Fibroblast of the aortic adventitia (primary cell): ENCODE measurements at places on chromosomes 7 and 10.

GRCh38 chr7:115980159-115980558 is 50.4 kb downstream of the TFEC start:
- no peak for DNase-seq

DNA sequence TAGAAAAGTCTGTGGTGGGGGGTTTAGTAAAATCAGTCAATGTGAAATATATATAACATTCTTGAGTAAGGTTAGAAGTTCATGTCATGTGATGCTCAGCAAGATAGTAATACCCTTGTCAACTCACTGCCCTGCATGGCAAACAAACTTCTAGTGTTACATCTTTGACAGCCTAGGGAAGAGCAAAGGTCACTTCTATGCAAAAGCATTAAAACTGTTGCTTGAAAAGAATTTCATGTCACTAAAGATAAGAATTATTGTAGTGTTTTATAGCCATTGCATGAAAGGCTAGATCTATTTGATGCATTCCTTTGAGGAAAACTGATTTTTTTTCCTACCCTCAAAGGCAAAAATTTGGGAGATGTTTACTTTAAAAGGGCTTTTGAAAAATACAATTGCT is 176.0 kb downstream of the SKAP2 start:
- DNase-seq: no peak

DNA sequence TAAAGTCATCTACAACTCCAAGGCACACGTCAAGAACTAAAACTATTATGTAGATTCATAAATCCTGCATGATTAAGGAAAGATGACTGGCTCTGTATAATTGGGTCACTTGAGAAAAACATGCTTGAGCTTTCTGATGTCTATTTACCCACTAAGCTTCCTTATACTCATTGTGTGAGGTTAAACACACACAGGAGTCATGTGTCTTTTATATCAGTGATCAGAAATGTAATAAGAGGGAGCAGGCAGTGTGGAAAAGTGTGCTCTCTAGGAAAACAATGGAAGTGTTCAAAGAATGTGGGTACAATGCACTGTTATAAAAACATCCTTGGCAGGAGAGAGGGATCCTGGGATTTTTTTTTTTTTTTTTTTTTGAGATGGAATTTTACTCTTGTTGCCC is 108.6 kb upstream of the ARID5B start:
- DNase-seq: peak; percentile 4

- peak; percentile 85 for DNase-seq
Measured at GRCh38 chr10:58791137-58791536, 278.5 kb downstream of the BICC1 start.

DNA sequence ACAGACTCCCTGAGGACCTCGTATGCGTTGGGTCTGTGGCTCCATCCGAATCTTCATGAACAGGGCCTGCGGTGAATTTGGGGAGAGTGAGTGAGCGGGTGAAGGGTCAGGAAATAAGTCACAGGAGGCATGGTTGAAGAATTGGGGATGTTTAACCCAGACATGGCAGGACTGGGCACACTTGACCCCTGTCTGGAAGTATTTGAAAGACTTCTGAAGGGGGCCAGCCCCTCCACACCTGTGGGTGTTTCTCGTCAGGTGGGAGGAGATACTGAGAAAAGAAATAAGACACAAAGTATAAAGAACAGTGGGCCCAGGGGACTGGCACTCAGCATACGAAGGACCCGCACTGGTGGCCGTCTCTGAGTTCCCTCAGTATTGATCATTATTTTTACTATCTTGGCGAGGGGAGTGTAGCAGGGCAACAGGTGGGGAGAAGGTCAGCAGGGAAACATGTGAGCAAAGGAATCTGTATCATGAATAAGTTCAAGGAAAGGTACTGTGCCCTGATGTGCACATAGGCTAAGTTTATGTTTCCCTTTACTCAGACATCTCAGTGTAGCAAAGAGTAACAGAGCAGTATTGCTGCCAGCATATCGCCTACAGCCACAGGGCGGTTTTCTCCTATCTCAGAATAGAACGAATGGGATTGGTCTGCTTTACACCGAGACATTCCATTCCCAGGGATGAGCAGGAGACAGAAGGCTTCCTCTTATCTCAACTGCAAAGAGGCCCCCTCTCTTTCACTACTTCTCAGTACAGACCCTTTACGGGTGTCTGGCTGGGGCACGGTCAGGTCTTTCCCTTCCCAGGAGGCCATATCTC is 38.2 kb upstream of the PFKFB3 start:
- no peak for DNase-seq

DNA sequence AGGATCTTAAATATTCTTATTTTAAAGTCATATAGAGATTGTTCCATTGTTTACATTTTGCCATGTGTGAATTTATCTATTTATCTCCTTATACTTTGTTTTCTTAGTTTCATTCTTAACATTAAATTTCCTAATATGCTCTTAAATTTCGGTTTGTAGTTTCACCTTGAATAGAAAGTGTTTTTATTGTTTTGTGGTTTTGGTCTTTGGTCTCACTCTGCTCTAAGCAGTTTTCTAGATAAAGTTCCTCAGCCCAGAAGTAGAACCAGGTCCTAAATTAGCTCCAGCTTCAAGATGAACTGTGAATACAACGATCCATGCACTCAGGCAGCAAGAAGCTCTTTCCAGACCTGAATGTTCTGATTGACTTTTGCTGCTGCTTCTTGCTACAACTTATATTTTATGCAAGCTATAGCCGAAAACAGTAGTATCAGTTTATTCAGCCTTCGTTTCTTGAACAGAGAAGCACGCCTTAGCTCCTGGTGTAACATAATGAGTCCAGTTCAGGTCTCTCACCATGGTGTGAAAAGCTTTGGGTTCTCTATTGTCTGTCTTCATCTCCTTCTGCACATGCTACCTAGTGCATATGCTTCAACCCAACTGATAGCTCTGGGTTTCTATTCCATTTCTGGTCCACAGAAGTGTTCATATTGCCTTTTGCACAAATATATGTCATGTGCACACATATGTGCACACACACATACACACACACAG is 95.3 kb downstream of the SEM1 start:
- no peak for DNase-seq

- DNase-seq: peak; percentile 53
Measured at GRCh38 chr7:143239813-143240212, 18.0 kb downstream of the TAS2R40 start.

- DNase-seq: no peak
Measured at GRCh38 chr7:17983221-17984062, 43.1 kb upstream of the SNX13 start.

GRCh38 chr10:15046626-15047025 is 2.9 kb downstream of the OLAH start:
- DNase-seq: peak; percentile 69

DNA sequence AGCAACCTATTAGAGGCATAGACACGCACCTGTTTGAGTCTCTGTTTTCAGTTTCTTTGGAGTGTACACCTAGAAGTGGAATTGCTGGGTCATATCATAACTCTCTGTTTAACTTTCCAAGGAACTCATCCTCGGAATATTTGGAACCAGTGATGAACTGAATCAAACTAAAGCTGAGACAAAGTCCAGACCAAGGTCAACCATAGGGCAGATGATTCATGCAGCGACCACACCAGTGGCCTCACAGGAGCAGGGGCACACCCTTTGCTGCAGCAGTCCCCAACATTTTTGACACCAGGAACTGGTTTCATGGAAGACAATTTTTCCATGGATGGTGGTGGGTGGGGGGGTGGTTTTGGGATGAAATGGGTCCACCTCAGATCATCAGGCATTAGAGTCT is 4.9 kb upstream of the OPTN start:
- peak; percentile 36 for DNase-seq

GRCh38 chr7:45114926-45115325 is 3.4 kb upstream of the TBRG4 start:
- DNase-seq: no peak

- DNase-seq: no peak
Measured at GRCh38 chr10:43251419-43252165, 15.3 kb downstream of the RASGEF1A start.

- DNase-seq: no peak
Measured at GRCh38 chr10:99235658-99236626, at the start of gene HPSE2. TSS of gene HPSE2 (minus strand) at chr10:99235852.

DNA sequence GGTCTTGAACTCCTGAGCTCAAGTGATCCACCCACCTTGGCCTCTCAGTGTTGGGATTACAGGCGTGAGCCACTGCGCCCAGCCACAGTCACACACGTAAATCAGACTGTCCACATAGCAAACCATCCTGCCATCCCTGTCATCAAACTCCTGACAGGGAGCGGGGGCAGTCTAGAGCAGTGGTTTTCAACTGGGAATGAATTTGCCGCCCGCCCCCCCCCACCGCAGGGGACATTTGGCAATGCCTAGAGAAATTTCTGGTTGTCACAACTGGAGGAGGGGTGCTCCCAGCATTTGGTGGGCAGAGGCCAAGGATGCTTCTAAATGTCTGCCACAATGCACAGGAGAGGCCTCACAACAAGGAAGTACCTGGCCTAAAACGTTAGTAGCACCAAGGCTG is 24.1 kb downstream of the CAMK2G start:
- DNase-seq: no peak

- DNase-seq: peak; percentile 52
Measured at GRCh38 chr10:106571192-106571946, 593.1 kb downstream of the SORCS1 start.

GRCh38 chr10:95815701-95816240 is 59.8 kb downstream of the ENTPD1 start:
- DNase-seq: no peak

DNA sequence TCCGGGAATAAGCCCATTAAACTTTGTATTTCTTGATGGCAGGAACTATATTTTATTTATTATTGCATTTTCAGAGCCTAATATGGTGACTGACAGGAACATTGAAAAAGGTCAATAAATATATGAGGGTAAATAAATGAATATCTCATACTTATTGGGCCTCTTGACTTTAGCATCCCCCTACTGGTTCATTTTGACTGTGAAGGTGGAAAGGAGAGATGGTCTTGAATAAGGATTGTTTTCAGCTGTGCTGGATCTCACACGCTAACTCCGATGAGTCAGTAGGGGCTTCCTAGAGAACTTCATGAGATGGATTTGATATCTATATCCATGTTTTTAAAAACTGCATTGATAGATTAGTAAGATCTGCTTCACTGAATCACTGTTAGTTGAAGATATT is 1026.0 kb downstream of the REEP3 start:
- DNase-seq: no peak

- DNase-seq: no peak
Measured at GRCh38 chr10:23540401-23541030, 101.6 kb downstream of the OTUD1 start.

GRCh38 chr7:91443862-91444261 is 179.6 kb downstream of the FZD1 start:
- no peak for DNase-seq

GRCh38 chr10:22333167-22333974 is 11.9 kb upstream of the SPAG6 start:
- DNase-seq: no peak

- DNase-seq: peak; percentile 16
Measured at GRCh38 chr10:89307269-89307577, 5.4 kb downstream of the IFIT2 start.

GRCh38 chr7:25950488-25951413 is 201.2 kb upstream of the NFE2L3 start:
- DNase-seq: peak; percentile 63

GRCh38 chr7:4195660-4196059 is 486.4 kb upstream of the FOXK1 start:
- no peak for DNase-seq

DNA sequence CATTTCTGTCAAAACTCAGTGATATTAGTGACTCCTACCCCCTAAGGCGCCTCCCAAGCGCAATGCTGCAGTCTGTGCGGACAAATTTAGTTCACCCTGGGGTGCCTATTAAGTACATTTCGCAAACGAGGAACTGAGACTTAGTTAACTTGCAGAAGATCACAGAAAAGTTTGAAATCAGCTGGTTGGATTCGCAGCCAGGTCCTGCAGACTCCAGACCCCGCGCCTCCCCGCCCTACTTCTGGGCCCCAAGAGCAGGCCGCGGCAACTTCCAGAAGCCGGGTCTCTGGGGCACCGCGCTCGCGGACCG is 588 bp downstream of the CYREN start:
- DNase-seq: peak; percentile 43

DNA sequence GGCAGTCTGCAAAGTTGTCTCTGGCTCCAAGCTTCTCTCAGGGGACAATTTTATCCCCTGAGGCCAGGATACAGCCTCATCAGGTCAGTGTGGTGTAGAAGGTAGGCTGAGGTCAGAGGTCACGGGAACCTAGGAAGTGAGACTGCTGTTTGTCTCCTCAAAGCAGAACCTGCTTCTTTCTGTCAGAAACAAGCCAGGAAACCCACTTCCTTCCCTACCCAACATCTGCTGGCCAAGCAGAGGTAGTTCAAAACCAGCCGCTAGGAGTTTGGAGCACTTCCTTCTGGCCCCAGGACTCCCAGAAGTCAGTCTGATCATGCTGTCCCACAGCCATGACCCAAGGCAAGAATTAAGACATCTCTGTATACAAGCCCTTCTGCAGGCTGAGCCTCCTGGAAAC is 12.2 kb downstream of the CLRN3 start:
- DNase-seq: no peak

- peak; percentile 60 for DNase-seq
Measured at GRCh38 chr10:70052462-70053217, at the start of gene MACROH2A2. TSS of gene MACROH2A2 (plus strand) at chr10:70052846. CDS start at chr10:70075659, 22,813 bp downstream.

- peak; percentile 85 for DNase-seq
Measured at GRCh38 chr10:86899670-86900276, 57.6 kb downstream of the MMRN2 start.

DNA sequence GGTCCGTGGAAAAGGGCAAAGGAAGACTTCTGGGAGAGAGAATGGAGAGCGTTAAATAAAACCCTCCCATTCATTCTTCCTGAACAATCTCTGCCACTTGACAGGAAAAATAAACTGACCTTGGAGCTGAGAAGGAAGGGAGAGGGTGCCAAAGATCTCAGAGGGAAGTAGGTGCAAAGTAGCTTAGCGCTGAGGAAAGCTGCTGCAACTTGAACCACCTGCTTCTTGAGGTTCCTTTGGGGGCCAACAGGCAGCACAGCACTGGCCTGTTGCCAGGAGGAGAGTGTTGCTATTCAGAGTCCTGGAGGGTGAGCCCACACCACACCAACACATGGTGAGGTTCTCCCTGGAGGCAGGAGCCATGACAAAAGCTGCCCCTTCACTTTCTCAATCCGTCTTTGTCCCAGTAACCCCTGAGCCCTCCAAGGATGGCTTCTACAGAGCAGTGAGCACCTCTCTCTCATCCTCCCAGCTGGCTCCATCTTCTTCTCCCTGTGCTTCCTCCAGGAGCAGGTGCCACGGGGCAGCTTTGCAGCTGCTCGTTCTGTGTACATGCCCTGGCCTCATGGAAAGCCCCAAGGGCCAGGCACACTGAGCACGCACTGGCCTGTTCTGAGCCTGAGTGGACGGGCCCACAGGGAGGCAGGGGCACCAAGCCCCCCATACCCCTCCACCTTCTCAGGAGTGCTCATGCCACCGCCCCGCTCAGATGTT is 101.3 kb downstream of the STRA8 start:
- no peak for DNase-seq

DNA sequence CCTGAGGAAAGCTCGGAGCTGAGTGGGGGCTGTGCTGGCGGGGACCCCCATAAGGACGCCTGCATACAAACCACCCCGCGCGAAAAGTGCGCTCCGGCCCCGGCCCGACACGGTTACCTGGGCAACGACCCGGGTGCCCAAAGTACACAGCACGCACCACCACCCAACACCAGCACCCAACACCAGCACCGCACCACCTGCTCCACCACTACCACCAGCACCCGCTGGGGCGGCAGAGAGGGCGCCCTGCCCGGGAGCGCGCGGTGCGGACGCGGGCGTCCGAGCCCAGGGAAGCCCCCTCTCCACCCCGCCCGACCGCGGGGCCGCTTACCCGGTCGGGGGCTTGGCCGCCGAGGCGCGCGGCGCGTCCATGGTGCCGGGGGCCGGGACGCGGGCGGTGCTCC is 345 bp downstream of the COBL start:
- DNase-seq: no peak
